ENCODE measurements at places on chromosomes 16 and 17. TPM values are rescaled to one million over a fixed set of nuclear protein-coding genes. Genes with fewer than 3 reads are reported as not detected.

Gene RHBDL1
- total RNA-seq: 4.9 TPM

DNA sequence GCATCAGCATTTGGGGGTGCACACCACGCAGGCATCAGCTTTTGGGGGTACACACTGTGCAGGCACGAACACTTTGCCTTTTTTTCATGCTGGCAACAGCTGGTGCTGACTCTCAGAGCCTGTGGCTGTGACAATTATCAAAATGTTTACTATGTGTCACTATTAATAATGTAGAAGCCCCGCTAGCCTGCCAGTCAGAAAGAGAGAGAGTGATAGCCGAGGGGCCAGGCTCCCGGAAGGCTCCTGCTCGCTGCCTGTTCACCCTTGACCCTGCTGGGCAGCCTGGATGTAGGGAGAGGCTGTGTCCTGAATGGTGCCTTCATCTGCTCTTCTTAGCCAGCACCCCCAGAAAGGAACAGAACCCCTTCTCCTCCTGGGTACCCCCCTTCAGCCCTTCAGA, 61.9 kb downstream of the SDK2 start:
- H3K4me3 ChIP-seq: no peak overlapping the region
- DNase-seq: no peak
- no peaks in the 10 kb centered on the region for H3K36me3 ChIP-seq
- no peak overlapping the region for H3K27ac ChIP-seq
- H3K27me3 ChIP-seq: no peaks in the 10 kb centered on the region
- no peaks in the 10 kb centered on the region for H3K4me1 ChIP-seq

- H3K27me3 ChIP-seq: no peaks in the 10 kb centered on the region
- peak overlapping the region; percentile 38 for H3K4me3 ChIP-seq
- peak overlapping the region; percentile 64 for H3K27ac ChIP-seq
- H3K4me1 ChIP-seq: peaks cover 9% of the 10 kb centered on the region
- no peaks in the 10 kb centered on the region for H3K36me3 ChIP-seq
Observed at GRCh38 chr17:409308-409847, 56.8 kb upstream of the RPH3AL start.

Gene HOXB13
- total RNA-seq: not detected

GRCh38 chr16:17470908-17471718, at the start of gene XYLT1:
TSS of gene XYLT1 (minus strand) at chr16:17470960. CDS start at chr16:17470796, 164 bp downstream.
- H3K4me1 ChIP-seq: peaks cover 26% of the 10 kb centered on the region
- peaks cover 3% of the 10 kb centered on the region for H3K36me3 ChIP-seq
- H3K27me3 ChIP-seq: peaks cover 7% of the 10 kb centered on the region
- peak within 1 kb of the TSS; percentile 92 for H3K27ac ChIP-seq
- peak; percentile 95 for DNase-seq

DNA sequence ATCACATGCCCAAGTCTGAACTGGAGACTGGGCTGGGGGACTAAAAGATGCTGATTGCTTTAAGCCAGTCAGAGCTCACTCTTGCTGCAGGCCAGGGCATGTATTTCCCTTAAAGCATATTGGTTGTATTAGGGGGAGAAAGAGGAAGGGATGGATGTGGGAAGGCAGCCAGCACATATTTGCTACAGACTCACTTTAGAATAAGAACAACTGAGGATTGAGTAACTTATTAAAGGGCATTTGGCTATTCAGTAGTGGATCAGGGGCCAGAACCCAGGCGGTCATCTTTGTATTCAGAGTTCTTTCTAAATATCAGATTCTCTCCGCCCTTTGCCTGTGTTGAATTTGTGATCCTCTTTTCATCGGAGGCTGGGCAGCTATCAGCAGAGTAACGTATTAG, 231.7 kb downstream of the HAPSTR1 start:
- H3K4me3 ChIP-seq: no peak overlapping the region
- H3K36me3 ChIP-seq: no peaks in the 10 kb centered on the region
- no peak overlapping the region for H3K27ac ChIP-seq
- DNase-seq: no peak
- H3K27me3 ChIP-seq: no peaks in the 10 kb centered on the region
- H3K4me1 ChIP-seq: no peaks in the 10 kb centered on the region

Gene KRTAP17-1
- not detected for total RNA-seq

Gene ADAMTS18
- 2.5 TPM for total RNA-seq

DNA sequence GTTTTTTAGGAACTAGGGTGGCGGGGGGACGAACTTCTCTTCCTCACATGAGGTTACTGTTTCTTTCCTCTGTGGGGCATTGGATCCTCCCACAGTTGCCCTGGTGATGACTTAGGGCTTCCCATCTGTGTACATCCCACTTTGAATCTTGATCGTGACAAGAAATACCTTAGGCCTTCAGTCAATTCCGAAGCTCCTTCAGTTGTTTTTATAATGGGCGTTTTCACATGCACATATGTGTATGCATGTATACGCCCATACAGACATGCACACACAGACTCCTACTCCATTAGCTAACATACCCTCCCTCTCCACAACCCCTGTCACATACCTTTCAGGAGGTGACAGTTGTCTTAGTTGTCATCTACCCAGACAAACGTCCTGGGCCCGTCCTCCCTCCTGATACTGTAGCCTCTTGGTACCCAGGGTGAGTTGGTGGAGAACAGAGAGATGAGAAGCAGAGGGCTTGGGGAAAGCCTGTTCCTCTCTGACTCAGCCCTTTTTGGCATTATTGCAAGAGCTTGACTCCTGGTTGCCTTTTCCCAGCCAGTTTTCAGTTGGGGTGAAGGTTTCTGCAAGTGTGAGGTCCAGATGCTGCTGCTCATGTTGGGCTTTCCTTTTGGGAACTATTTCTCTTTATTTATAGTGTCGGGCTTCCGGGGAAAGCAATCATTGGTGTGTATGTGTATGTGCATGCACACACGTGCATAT, 2.2 kb upstream of the AOC2 start:
- H3K36me3 ChIP-seq: peaks cover 62% of the 10 kb centered on the region
- peaks cover 4% of the 10 kb centered on the region for H3K4me1 ChIP-seq
- H3K27ac ChIP-seq: no peak overlapping the region
- no peaks in the 10 kb centered on the region for H3K27me3 ChIP-seq

DNA sequence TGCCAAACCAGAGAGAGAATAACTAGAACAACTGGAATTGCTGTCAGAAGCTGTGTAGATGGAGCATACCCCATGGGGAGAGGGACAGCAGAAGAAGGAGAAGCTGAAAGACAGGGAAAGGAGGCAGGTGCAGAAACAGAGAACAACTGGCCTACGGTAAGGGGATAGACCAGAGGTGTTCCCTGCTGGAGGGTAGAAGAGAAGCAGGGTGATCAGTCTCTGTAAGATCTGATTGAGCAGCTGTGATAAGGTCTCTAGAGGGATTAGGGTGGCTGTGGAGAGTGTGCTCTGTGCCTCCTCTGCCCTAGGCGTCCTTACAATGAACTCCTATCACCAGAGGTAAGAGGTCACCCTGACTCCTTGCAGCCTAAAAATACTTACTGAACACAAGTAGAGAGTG, 30.4 kb upstream of the HS3ST3B1 start:
- no peak overlapping the region for H3K4me3 ChIP-seq
- no peaks in the 10 kb centered on the region for H3K36me3 ChIP-seq
- no peaks in the 10 kb centered on the region for H3K27me3 ChIP-seq
- H3K27ac ChIP-seq: no peak overlapping the region
- H3K4me1 ChIP-seq: no peaks in the 10 kb centered on the region
- DNase-seq: no peak

- H3K27ac ChIP-seq: peak overlapping the region; percentile 78
- no peaks in the 10 kb centered on the region for H3K36me3 ChIP-seq
- peaks cover 56% of the 10 kb centered on the region for H3K4me1 ChIP-seq
Observed at GRCh38 chr16:66516808-66517585, 32.9 kb downstream of the TK2 start.

- no peak overlapping the region for H3K4me3 ChIP-seq
- H3K4me1 ChIP-seq: no peaks in the 10 kb centered on the region
- no peak overlapping the region for H3K27ac ChIP-seq
- no peaks in the 10 kb centered on the region for H3K36me3 ChIP-seq
Observed at GRCh38 chr17:1147664-1148063, 32.1 kb downstream of the ABR start.

DNA sequence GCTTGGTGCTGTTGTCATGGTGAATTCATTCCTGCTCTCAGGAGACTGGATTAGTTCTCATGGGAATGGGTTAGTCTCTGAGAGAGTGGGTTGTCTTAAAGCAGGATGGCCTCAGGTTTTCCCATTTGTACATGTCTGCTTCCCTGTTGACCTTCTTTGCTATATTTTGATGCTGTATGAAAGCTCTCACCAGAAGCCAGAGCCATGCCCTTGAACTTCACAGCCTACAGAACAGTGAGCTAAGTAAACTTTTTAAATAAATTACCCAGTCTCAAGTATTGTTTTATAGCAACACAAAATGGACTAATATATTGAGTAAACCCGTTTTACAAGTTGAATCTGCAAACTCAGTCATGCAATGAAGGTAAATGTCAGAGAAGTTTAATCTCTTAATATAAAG, 66.8 kb downstream of the CDRT15 start:
- H3K27ac ChIP-seq: no peak overlapping the region
- no peaks in the 10 kb centered on the region for H3K27me3 ChIP-seq
- no peak for DNase-seq
- no peak overlapping the region for H3K4me3 ChIP-seq
- H3K4me1 ChIP-seq: no peaks in the 10 kb centered on the region

DNA sequence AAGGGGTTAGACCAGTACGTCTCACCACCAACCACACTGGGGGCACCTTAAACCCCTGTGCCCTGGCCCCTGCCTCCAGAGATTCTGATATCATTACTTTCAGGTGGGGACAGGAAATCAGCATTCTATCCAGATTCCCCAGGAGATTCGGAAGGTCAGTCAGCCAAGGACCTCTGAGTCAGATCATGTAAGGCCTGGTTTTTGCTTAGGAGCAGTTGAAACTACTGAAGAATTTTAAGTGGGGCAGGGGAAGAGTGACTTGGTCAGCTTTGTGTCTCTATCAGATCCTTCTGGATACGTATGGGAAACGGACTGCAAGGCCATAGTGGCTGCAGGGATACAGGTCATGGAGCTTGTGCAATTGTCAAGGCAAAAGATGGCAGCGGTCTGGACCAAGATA, 9.0 kb downstream of the EMP2 start:
- peaks cover 13% of the 10 kb centered on the region for H3K4me1 ChIP-seq
- no peak for DNase-seq

- peaks cover 12% of the 10 kb centered on the region for H3K36me3 ChIP-seq
- peaks cover 19% of the 10 kb centered on the region for H3K4me1 ChIP-seq
- H3K27me3 ChIP-seq: no peaks in the 10 kb centered on the region
- H3K4me3 ChIP-seq: no peak overlapping the region
Observed at GRCh38 chr17:6576038-6576785, 19.9 kb upstream of the PITPNM3 start.

GRCh38 chr16:27950206-27950887, 113.2 kb downstream of the GSG1L start:
- H3K27me3 ChIP-seq: no peaks in the 10 kb centered on the region
- no peaks in the 10 kb centered on the region for H3K4me1 ChIP-seq
- no peak overlapping the region for H3K4me3 ChIP-seq
- H3K27ac ChIP-seq: no peak overlapping the region
- DNase-seq: no peak
- no peaks in the 10 kb centered on the region for H3K36me3 ChIP-seq

DNA sequence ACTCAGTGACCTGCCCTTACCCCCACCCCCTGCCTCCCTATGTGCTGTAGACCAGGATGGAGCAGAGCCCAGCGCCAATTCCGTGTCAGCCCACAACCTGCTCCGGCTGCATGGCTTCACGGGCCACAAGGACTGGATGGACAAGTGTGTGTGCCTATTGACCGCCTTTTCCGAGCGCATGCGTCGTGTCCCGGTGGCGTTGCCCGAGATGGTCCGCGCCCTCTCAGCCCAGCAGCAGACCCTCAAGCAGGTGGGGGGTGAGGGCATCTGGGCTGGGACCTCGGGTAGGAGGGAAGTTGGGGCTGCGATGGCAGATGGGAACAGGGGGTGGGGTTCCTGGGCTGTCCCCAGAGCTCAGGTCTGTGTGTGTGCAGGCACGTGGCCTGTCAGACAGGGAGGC, 6.3 kb upstream of the CACNA1G start:
- peaks cover 15% of the 10 kb centered on the region for H3K27me3 ChIP-seq
- H3K27ac ChIP-seq: no peak overlapping the region
- no peaks in the 10 kb centered on the region for H3K36me3 ChIP-seq
- DNase-seq: no peak
- H3K4me1 ChIP-seq: peaks cover 4% of the 10 kb centered on the region
- no peak overlapping the region for H3K4me3 ChIP-seq

DNA sequence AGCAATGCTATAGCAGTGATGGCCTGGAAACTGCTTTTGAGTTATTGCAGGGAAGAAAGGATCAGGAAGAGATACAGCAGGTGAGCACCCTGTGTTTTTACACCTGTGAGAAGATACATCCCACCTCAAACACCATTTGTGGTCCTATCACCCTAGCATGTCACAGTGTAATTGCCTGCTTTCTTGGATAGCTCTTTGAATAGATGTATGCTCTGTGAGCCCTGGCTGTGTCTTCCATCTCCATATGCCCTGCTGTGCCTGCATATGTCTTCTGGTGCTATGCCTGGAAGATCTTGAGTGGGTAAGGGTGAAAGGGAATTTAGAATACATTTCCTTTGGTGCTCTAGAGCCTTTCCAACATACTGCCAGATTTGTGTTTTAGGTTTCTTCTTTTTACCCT, 15.5 kb downstream of the HLF start:
- no peak overlapping the region for H3K27ac ChIP-seq
- no peaks in the 10 kb centered on the region for H3K36me3 ChIP-seq
- DNase-seq: no peak
- no peak overlapping the region for H3K4me3 ChIP-seq
- H3K27me3 ChIP-seq: no peaks in the 10 kb centered on the region
- H3K4me1 ChIP-seq: no peaks in the 10 kb centered on the region

DNA sequence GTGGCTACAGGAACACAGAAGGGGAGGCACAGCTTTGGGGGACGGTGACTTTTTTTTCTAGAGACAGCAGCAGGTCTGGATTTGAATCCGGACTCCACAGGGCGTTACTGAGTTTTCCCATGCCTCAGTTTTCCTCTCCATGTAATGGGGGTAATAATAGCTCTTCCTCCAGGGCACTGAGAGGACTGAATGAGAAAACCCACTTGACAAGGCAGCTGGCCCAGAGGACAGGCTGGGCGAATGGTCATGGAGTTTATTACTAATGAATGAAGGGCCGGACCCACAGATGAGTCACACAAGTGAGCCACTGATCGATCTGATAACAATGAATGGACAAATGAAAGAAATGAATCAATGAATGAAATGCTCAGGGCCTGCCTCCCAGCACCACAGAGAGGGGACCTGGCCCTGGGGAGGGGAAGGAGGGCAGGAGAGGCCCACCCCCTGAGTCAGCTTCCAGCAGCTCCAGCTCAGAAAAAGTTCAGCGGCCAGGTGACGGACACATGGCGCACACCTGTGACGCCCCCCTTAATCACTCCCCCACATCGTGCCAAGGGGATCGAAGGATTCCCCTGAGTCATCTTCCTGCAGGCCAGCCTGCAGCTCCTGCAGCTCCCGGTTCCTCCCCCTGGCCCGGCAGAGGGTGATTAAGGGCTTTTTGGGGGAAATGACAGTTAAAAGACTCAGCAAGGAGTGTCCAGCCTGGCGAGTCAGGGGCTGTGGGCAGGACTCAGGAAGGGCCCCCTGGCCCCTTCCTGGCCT, 54.3 kb downstream of the SOCS1 start:
- DNase-seq: peak; percentile 88
- no peak overlapping the region for H3K4me3 ChIP-seq
- H3K27ac ChIP-seq: peak overlapping the region; percentile 76
- H3K36me3 ChIP-seq: no peaks in the 10 kb centered on the region
- H3K27me3 ChIP-seq: peaks cover 4% of the 10 kb centered on the region

Gene KRT12
- total RNA-seq: not detected

Data from astrocyte (in vitro differentiated cells and primary cell).